ENCODE measurements at places on chromosomes 3 and 15. TPM values are rescaled to one million over a fixed set of nuclear protein-coding genes. Genes with fewer than 3 reads are reported as not detected.

POLQ gene
- total RNA-seq = 7.7 TPM

C15orf62 gene
- total RNA-seq = not detected

ATP11B gene
- 45.6 TPM for total RNA-seq

NRG4 gene
- not detected for total RNA-seq

POC1A gene
- total RNA-seq = 21.5 TPM

CILP gene
- not detected for total RNA-seq

P2RY14 gene
- not detected for total RNA-seq

ERICH6 gene
- not detected for total RNA-seq

MYH15 gene
- 0.21 TPM for total RNA-seq

RHCG gene
- not detected for total RNA-seq

CCDC33 gene
- not detected for total RNA-seq

PPP1R14D gene
- not detected for total RNA-seq

ARID3B gene
- total RNA-seq = 1.4 TPM

PRR20G gene
- total RNA-seq = not detected

SEMA7A gene
- total RNA-seq = 171 TPM

CP gene
- not detected for total RNA-seq

IMPG2 gene
- total RNA-seq = 0.06 TPM

DNAH12 gene
- total RNA-seq = 0.05 TPM

SQOR gene
- 25.7 TPM for total RNA-seq

LRRC31 gene
- not detected for total RNA-seq

IGSF11 gene
- not detected for total RNA-seq

MOBP gene
- not detected for total RNA-seq

TTLL13 gene
- not detected for total RNA-seq

CYP8B1 gene
- total RNA-seq = not detected

ATP13A4 gene
- not detected for total RNA-seq

AADACL2 gene
- total RNA-seq = not detected

CERS3 gene
- not detected for total RNA-seq

PARL gene
- total RNA-seq = 73.6 TPM

ATP10A gene
- total RNA-seq = 39.1 TPM

CHRM5 gene
- total RNA-seq = not detected

SAMMSON gene
- total RNA-seq = not detected

SPATA12 gene
- total RNA-seq = not detected

ADAMTSL3 gene
- total RNA-seq = not detected

BMF gene
- total RNA-seq = 0.75 TPM

ROPN1 gene
- not detected for total RNA-seq

CPA3 gene
- total RNA-seq = 1.0 TPM

CHST13 gene
- not detected for total RNA-seq

DLL4 gene
- not detected for total RNA-seq

MCTP2 gene
- 0.63 TPM for total RNA-seq

CPLX3 gene
- not detected for total RNA-seq

TMEM207 gene
- not detected for total RNA-seq

MED12L gene
- total RNA-seq = 0.13 TPM

SLC24A5 gene
- not detected for total RNA-seq

SEMA3G gene
- not detected for total RNA-seq

GABRB3 gene
- total RNA-seq = 1.0 TPM

OR5K2 gene
- total RNA-seq = not detected

SLTM gene
- total RNA-seq = 41.9 TPM

CCPG1 gene
- total RNA-seq = 45.6 TPM

All from HFFc6 (cell line).